ENCODE measurements at places on chromosomes 2 and 18. TPM values are rescaled to one million over a fixed set of nuclear protein-coding genes. Genes with fewer than 3 reads are reported as not detected.

The RTP5 gene
- total RNA-seq: not detected

The CDCA7 gene
- total RNA-seq: 10.1 TPM

The CACNB4 gene
- total RNA-seq: 33.9 TPM

The DSC3 gene
- total RNA-seq: 9.4 TPM

The GREB1 gene
- total RNA-seq: 9.1 TPM

The ECEL1 gene
- total RNA-seq: 0.21 TPM

The DSG3 gene
- 1.0 TPM for total RNA-seq

The GPR45 gene
- not detected for total RNA-seq

The CCDC195 gene
- not detected for total RNA-seq

The DTNA gene
- 31.7 TPM for total RNA-seq

The ATP8B1 gene
- total RNA-seq: 79.6 TPM

The PFN4 gene
- total RNA-seq: 1.4 TPM

The KCNE4 gene
- total RNA-seq: 22.0 TPM

The SCTR gene
- total RNA-seq: not detected

The PRKD3 gene
- 99.9 TPM for total RNA-seq

The PTPN2 gene
- 36.9 TPM for total RNA-seq

The SOWAHC gene
- total RNA-seq: 28.2 TPM

The TIGD1 gene
- total RNA-seq: 4.9 TPM

The RIT2 gene
- 0.48 TPM for total RNA-seq

The FOXI3 gene
- not detected for total RNA-seq

The DSG2 gene
- total RNA-seq: 44.1 TPM

The LRATD1 gene
- 15.4 TPM for total RNA-seq

The HEATR5B gene
- 57.7 TPM for total RNA-seq

The TRAK2 gene
- total RNA-seq: 60.6 TPM

The SERPINB7 gene
- not detected for total RNA-seq

The EPB41L3 gene
- 52.3 TPM for total RNA-seq

The PMAIP1 gene
- 1.6 TPM for total RNA-seq

The ANKAR gene
- total RNA-seq: 73.8 TPM

The ASB18 gene
- total RNA-seq: not detected

The SP5 gene
- 0.42 TPM for total RNA-seq

The HTR2B gene
- total RNA-seq: 3.0 TPM

The TMEM182 gene
- total RNA-seq: 28.0 TPM

The ACTG2 gene
- total RNA-seq: 637 TPM

The PUS10 gene
- 14.6 TPM for total RNA-seq

The CFC1 gene
- total RNA-seq: not detected

The TGFA gene
- total RNA-seq: 4.1 TPM

The RAPH1 gene
- 47.7 TPM for total RNA-seq

The VSNL1 gene
- total RNA-seq: 1.7 TPM

The FOXD4L1 gene
- not detected for total RNA-seq

The TUBA4B gene
- not detected for total RNA-seq

The BIRC6 gene
- 318 TPM for total RNA-seq

The CYTIP gene
- total RNA-seq: 3.4 TPM

The MRPL53 gene
- 14.0 TPM for total RNA-seq

The GPBAR1 gene
- 1.6 TPM for total RNA-seq
